Iris pigment epithelial cell (primary cell): ENCODE measurements at places on chromosomes 16 and 17.

DNA sequence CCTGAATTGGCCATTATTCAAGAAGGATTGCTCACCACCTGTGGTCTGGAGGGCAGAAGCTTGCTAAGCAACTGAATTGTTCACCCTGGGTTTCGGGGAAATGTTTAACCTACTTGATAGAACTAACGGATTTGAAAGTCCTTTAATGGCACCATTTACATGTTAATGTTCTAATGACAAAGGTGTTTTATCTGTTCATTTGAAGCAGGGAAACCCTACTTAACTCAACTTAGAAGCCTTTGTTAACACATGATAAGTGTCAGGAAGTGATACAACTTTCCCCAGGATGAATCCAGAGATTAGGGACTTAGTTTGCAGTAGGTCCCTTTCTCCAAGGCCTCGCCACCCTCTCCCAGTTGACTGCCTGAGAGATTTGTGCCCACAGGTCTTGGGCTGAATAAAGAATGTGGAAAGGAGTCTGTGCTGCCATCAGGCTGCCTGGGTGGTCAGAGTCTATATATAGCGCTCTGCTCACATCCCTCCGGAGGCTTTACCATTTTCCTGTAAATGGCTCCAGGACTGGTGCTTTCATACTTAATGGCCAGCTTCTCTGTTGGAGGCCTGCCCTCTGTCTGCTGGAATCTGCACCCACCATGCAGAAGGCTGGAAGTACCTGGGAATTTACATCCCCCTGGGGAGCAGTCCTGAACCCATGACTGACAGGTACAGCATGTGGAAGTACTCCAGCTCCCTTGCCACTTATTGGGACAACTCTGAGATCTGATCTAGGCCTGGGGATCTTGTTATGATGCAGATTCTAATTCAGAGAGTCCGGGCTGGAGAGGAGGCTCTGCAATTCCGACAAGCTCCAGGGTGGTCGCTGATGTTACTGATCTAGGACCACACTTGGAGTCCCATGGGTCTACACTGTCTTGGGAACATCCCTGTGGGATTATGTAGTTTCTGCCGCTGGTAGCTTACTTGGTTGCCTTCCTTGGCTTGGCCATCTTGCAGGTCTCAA is 99.9 kb downstream of the ASIC2 start:
- DNase-seq: no peak

- no peak for DNase-seq
Observed at GRCh38 chr17:76947309-76947708, 79.1 kb downstream of the MGAT5B start.

DNA sequence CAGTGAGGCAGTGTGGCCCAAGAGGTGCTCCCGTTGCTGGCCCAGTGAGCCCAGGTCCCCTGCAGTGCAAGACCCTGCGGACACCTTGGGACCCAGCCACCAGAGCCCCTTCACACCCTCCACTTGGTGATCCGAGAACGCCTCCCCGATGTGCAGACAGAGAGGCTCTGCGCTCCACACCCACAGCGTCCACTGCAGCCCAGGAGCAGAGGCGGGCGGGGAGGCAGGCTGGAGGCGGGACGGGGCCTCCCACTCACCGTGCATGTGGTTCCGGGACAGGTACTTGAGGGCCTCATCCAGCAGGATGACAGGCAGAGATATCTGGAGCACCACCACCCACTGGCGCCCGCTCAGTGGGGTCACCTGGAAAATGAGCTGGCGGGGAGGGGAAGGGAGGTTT is 12.1 kb upstream of the P2RX1 start:
- DNase-seq: no peak

- DNase-seq: peak; percentile 31
Observed at GRCh38 chr16:19555938-19556771, 652 bp downstream of the VPS35L start.

DNA sequence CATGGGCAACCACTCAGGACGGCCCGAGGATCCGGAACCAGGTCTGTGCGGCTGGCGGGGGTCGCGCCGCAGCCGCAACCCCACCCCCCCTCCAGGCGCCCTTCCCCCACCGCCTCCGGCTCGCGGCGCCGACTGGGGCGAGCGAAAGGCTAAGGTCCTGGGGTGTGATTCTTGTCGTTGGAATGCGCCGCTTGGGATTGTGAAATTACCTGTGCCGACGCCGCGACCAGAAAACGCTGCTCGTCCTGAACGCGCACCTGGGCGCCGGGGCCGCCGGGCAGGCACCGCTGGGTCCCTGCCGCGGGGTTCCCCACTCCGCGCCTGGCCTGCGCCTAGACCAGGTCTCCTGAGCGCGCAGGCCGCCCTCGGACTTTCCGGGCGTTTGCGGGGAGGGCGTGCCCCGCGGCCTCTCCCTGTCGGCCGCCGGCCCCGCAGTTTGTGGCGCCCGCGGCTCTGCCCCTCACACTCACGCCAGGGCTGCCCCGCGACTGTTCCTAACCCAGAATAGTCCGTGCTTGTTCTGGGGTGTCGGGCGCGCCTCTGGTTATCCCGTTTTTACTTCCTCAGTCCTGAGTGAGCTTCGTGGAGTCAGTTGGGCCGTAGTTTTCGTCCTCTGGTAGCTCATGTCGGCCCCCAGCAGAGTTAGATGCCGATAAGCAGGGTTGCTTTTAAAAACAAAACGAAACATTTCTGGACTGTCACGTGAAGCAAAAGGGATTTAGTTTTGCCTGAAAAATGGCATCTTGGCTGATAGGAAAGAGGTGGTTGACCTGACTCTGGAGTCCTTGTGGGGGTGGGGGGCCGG is 147.2 kb downstream of the SPECC1 start:
- DNase-seq: peak; percentile 28

- no peak for DNase-seq
Observed at GRCh38 chr17:50685691-50686493, 21.8 kb downstream of the ANKRD40 start.

- no peak for DNase-seq
Observed at GRCh38 chr16:2786061-2786825, 1.1 kb downstream of the PRSS33 start.

DNA sequence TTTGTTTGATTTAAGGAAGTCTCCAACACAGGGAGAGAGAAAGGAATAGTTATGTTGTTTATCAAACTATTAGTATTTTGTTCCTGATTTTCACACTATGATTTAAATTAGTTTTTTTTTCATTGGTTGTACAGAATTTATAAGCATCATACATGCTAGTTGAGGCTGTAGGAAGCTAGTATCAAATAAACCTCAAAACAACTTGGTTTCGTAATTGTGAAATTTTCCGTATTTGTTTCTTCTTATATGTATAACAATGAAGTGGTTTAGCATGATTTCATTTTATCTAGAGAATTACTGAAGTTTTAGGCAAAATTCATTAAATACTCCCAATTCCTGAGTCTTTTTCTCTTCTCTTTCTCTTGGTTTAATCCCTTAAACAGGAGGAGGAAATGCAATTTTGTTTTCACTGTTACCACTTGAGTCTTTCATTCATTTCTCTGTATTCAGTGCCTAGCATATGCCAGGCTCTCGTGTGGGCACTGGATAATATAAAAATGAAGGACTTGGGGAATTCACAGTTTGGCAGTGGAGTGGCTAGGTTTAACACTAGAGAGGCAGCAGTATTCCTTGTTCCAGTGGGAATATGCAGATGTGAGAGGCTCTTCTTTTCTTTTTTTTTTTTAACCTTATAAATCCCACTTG is 1.8 kb downstream of the CYLD start:
- DNase-seq: peak; percentile 26

- no peak for DNase-seq
Observed at GRCh38 chr17:57657211-57657610, 87.9 kb downstream of the CCDC182 start.

DNA sequence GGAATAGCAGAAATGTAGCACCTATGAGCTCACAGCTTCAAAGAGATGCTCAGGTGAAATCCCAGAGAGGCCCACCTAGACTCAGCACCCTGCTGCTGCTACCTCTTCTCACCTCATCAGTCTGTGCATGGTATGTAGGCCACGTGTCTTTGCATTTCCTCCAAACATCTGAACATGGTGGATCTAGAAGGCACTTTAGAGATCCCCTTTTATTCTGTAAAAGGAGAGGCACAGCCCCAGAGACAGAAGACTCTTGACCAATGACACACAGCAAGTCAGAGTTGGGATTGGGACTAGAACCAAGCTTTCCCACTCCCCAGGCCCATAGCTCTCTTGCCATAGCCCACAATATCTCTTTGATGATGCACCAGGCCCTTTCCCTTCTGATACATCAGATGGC is 19.4 kb upstream of the NKD1 start:
- no peak for DNase-seq

DNA sequence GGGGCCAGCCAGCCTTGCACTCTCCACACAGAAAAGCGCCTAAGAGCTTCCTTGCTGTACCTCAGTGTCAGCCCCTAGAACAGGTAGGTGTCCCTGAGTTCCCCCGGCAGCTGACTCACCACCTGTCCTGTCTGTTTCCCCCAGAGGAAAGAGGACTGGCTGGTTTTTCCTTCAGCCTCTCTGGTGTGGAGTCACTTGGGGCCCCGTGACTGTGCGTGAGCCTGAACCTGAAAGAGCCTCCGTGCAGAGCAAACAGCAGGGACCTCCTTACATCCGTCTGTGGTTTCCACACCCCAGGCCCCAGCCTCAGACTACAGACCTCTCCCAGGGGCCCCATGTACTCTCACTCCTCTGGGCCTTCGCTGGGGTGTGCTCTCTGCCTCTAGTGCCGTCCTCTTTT is 87.8 kb downstream of the GNAO1 start:
- DNase-seq: no peak

DNA sequence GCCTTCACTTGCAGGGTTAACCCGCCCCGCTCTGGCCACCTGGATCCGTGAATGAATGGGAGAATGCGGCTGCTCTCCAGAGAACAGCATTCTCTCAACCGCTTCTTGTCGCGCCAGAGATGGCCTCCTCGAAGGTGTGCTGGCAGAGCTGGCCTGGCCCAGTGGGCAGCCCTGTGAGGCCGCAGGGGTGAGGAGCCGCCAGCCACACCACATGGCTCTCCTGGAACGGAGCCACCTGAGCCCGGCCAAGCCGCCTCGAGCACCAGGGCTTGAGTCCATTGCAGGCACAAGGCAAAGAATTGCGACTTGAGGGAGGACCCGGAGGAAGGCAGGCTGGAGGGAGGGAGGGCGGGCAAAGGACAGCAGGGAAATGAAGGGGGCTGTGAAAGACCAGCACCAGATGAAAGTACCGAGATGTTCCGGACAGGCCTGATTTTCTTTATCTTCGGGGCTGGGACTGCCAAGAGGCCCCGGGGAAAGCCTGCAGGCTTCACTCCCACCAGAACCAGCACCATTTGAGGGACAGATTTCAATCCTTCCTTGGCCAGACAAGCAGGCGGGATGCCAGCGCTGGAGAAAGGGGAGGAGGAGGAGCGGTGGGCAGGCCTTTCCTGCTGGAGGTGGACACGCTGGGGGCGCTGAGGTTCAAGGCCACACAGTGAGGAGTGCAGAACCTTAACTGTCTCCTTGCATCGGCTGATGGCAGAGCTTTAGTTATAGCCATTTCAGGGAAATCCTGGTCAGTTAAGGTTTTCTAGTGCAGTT is 69.4 kb downstream of the MRC2 start:
- no peak for DNase-seq

DNA sequence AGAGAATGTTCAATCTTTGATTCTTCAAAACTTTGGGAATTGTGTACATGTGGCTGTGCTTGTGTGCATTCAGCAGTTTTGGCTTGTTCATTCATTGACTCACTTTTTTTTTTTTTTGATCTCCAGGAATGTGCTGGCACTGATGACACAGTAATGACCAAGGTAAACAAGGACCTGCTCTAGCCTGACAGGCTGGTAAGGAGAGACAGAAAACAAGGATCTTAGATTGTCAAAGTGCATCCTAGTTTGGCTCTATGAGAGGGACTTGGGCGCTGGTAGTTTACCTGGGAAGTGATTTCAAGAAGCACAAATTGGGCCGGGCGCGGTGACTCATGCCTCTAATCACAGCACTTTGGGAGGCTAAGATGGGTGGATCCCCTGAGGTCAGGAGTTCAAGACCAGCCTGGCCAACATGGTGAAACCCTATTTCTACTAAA is 233.1 kb upstream of the WSCD1 start:
- DNase-seq: peak; percentile 50

- no peak for DNase-seq
Observed at GRCh38 chr17:33901085-33901484, 354.0 kb upstream of the CCL2 start.

DNA sequence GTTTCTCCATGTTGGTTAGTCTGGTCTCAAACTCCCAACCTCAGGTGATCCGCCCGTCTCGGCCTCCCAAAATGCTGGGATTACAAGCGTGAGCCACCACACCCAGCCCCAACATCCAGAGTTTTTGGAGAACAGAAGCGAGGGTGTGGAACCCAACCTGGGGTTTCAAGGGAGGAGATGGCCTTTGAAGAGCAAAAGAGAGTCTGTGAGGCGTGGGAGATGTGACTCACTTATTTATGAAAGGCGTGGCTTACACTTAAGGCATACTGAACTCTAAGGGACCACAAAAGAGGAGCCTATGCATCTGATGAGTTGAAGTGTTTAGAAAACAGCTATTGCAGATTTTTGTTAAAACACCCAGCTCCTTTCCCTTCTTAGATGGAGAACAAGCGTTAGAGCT is 18.9 kb downstream of the ARSG start:
- peak; percentile 64 for DNase-seq

- DNase-seq: no peak
Observed at GRCh38 chr17:54666559-54666958, 234.1 kb upstream of the TOM1L1 start.

DNA sequence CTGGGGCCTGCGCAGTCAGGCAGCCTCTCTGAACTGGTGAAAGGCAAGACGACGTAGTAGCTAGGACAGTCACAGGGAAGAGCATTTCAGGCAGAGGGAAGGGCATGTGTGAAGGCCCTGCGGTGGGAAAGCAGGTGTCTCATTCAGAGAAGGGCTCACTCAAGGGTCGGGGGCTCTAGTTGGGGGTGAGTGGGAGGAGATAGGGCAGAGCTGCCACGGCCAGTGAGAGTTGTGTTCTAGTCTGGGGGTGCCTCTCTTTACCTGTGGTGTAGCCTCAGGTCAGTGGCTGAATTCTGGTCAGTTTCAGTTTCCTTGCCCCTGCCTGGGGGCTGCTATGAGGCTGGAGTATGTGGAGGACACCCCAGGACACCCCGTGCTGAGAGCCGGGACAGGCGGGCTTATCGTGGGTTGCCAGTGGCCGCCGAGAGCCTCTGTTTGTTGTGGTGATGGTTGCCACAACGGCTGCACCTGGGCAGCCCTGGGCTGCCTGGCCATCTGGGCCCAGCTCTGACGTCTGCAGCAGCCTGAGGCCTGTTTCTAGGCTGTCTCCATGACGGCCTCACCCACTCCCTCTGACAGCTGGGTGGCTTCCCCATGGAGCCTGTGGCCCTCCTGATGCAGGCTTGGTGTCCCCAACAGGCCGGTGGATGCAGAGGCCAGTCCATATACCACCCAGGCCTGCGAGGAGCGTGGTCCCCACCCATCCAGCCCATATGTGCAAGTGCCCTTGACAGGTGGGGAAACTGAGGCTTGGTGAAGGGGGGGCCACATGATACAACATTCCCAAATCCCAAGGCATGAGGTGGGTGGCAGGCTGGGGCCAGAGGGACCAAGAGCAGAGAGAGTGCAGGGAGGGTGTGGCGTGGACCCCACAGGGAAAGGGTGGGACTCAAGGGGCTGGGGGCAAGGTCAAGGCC is 10.8 kb downstream of the MAP2K3 start:
- DNase-seq: no peak

GRCh38 chr16:12268606-12269005 is 292.1 kb downstream of the SNX29 start:
- no peak for DNase-seq

- peak; percentile 86 for DNase-seq
Observed at GRCh38 chr16:3099732-3100499, 822 bp upstream of the ZSCAN10 start.

GRCh38 chr16:84967828-84968227 is 43.5 kb downstream of the ZDHHC7 start:
- no peak for DNase-seq

GRCh38 chr17:64687961-64688360 is 25.9 kb upstream of the SMURF2 start:
- peak; percentile 56 for DNase-seq
